ENCODE measurements at places on chromosomes 4 and X.

- DNase-seq: no peak
Observed at GRCh38 chr4:146222313-146222712, 8.0 kb downstream of the REELD1 start.

- DNase-seq: no peak
Observed at GRCh38 chr4:30903502-30904214, 183.5 kb downstream of the PCDH7 start.

DNA sequence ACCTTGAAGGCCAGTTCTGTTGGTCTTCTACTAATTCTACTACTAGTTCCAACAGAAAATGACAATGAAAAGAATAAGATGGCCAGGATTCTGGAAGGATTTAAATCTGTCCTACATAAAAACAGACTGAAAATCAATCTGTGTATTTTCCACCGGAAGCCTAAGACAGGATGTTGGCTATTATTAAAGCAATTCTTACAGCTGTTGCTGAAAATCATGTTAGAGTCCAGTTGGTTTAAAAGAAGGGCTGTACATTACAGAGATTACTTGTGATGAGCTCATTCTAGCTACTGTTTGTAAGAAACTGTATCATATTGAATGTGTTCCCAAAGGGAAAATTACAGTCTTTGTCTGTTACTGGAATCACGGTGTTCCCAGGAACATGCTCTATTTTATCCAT lies 54.8 kb upstream of the MAGEB16 start:
- DNase-seq: no peak

- no peak for DNase-seq
Observed at GRCh38 chrX:74160816-74161215, 143.2 kb upstream of the ZCCHC13 start.

DNA sequence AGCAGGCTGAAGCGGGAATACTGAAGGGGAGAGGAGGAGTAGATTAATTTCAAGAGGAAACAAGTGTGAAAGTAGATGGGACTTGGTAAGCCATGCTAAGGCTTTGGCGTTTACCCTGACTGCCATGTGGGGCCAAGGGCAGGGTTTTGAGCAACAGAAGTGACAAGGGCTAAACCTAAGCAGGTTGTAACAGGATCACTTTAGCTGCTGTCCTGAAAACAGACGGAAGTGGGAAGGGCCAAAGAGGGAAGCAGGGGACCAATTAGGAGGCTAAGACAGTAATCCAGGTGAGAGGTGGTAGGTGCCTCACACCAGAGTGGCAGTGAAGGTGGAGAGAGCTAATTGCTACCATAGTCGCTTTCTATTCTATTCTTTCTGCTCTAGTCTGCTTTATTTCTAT lies 166.5 kb downstream of the PJA1 start:
- DNase-seq: no peak

DNA sequence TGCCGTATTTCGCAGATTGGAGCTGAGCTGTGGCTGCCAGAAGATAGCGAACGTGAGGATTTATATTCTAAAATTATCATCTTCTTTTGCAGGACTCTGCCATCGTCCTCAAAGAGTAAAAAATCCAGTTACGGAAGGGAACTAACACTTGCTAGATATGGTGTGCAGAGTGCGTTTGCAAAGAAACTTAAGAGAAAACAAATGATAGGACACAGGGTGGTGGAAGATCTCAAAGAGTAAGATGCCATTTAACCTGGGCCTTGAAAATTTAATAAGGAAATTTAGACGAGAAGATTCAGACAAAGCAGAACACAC lies 566 bp downstream of the LARP7 start:
- DNase-seq: no peak

DNA sequence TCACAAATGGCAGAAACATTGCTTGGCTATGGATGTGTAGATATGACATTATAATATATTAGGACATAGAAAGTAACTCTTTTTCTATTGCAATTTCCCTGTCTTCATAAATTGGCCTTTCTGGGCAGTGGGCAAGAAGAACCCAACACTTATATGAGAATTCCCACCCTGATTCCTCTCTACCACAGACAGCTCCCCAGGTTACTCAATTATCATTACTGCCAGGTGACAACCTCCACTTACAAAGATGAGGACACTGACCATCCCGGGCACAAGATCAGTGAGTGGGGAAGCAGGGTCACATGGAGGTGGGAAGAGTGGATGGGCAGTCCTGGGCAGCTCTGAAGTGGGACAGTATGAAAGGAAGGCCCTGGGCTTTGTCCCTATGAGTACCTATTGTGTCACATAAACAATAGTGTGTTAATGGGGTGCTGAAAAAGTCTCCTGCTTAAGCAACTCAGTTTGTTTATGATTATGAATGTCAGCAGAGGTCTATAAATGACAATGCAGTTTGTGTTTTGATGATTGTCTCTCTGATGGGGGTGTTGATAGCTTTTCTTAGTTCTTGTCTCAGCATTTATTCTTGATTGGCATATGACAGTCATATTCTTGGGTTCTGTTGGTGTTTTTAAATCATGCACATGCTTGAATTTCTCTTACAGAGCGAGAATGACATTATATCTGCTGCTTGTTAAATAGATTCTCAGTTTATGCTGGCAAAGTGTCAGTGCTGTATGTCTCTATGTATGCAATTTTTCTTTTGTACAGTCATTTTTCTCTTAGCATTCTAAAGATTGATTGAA lies 99.9 kb downstream of the SLIT2 start:
- no peak for DNase-seq

DNA sequence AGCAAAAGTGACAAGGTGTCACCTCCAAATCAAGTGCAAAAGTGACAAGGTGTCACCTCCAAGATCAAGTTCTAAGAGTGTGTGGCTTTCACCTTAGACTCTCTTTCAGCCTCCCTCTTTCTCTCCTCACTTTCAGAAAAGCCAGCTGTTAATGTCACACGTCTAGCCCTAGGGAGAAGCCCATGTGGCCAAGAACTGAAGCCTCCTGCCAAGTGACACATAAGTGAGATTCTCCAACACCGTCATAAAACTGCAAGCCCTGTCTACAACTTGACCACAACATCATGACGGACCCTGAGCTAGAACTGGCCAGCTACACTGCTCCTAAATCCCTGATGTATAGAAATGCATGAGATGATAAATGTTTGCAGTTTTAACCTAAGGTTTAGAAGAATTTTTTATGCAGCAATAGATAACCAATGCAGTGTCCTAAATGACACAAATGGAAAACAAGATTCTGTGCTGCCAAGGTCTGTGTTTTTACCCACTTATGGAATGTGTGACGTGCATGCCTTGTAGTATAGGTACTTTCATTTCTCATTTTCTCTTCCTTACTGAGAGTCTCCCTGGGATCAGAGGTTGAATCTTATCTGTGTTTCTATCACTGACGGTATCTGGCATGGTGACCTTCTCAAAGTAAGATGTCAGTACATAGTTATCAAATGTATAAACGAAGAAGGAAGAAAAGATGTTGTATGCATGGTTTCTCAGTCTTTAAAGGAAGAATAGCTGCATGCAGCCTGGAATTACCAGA lies 25.0 kb downstream of the NLGN4X start:
- no peak for DNase-seq

DNA sequence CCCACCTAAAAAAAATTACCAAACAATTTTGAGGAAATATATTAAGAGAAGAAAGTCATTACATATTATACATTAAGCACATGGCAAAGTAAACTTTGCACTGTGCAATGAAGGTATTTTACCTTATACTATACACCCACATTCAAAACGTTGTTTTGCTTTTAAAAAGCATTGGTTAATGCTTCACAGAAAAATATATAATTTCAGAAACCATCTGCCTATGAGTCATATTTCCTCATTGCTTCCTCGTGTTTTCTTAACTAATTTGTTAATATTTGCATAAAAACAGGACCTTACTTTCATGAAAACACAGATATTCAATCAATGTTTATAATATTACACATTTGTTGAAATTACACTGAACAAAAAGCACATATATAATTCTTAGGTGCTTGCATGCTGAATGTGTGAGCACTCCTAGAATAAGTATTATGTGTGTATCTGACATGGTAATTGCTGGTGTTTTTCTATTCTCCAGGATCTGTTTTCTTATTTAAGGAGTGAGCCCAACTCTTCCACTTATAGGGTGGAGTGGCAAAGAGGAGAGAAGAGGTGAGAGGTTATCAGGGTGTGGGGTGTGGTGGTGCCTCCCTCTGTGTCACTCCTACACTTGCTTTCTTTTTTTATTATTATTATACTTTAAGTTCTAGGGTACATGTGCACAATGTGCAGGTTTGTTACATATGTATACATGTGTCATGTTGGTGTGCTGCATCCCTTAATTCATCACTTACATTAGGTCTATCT lies 95.1 kb upstream of the IQCM start:
- DNase-seq: no peak

DNA sequence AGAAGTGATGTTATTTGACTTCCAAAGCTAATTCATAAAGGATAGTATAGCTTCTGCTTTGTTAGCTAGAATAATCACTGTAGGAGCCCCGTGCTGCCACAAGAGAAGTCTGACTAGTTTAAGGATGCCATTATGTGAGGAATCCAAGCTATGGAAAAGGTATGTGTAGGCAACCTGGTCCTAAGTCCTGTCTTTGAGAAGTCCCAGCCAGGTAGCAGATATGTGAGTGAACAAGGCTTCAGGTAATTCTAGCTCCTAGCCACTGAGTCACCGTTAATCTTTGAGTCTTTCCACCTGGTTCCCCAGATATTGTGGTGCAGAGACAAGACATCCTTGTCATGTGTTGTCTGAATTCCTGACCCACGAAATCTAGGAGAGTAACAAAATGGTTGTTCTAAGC lies 55.5 kb downstream of the BMP3 start:
- no peak for DNase-seq

GRCh38 chr4:48065587-48066052 lies 49.0 kb downstream of the NIPAL1 start:
- no peak for DNase-seq

- no peak for DNase-seq
Observed at GRCh38 chr4:44623676-44624075, 27.7 kb downstream of the YIPF7 start.

DNA sequence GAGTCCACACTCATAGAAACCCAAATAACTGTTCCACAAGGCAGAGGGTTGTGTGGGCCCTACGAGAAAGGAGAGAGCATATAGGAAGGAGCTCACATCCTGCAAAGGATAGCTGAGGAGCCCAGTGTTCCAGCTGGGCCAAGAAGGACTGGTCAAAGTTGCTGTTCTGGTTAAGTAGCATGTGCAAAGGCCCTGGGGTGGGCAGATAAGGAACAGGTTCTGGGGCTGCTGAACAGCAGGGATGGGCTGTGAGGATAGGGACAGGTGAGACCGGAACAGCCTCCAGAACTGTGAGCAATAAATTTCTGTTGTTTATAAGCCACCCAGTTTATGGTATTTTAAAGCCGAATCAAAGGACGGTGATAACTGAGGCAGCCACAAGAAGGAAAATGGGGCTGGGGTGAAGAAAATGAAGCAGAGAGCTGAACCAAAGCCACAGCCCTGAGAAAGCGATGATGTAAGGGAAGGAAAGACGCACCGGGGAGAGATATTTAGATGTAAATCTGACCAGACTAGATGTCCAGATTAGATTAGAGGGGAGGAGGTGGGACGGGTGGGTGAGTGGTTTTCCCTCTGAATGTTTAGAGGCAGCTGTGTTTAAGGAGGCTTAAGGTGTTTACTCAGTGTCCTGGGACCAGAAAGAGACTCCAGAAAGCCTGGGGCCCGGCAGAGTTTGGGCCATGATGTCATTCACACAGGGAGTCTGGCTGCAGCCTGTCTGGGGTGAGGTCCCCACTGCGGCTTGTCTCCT lies 180.8 kb upstream of the BCOR start:
- DNase-seq: no peak

- no peak for DNase-seq
Observed at GRCh38 chrX:139200793-139201192, 329.7 kb upstream of the F9 start.

DNA sequence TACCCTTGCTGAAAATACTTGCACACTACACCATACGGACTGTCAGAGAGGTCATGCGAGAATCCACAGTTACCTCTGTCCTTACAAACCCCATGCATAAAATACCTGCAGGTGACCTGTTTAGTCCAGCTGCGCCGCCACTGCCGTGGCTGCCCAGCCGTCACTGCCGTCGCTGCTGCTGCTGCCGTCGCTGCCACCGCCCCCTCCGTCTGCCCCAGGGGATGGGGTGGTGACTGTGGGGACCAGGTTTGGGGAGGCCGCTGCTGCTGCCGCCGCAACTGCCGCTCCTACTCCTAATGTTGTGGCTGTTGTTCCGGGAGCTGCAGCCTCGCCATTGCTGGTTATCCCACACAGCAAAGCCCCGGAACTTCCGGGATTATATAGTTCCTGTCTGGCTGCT lies 141.8 kb upstream of the ZCCHC13 start:
- no peak for DNase-seq

DNA sequence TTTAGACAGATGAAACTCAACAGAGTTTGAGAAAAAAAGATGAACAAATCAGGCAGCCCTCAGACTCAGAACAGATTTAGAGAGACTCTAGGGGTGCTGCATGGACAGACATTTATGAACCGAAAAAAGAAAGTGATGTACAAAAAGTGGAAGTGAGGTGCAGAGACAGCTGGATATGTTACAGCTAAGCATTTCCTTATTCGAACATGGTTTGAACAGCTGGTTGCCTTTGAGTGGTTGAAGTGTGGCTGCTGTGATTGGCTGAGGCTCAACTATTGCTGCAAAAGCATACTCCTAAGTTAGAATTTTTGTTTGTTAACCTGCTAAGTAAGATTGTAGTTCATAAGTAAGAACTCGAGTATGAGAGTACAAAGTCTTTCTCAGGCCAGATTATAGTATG lies 331.5 kb upstream of the PABPC4L start:
- DNase-seq: no peak

DNA sequence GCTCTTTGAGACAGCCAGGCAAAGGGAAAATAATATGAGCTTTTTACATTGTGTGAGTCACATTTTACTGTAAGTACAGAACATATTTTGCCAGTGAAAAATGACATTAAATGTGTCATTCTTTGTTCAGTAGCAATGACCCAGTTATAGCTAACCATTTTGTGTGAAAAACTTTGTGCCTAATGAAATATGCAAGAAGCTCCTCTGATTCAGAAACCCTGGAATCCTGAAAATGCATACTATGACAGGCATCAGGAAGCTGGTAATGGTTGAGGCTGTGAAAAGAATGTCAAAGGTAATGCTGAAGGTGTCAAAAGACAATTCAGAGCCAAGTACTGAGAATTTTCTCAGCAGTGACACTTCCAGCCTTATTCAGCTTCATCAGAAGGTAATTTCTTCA lies 549.5 kb upstream of the SMIM31 start:
- no peak for DNase-seq

- DNase-seq: no peak
Observed at GRCh38 chr4:45294464-45294863, 568.1 kb upstream of the GNPDA2 start.

- no peak for DNase-seq
Observed at GRCh38 chr4:84484236-84484635, 14.9 kb downstream of the NKX6-1 start.
